Renal cortical epithelial cell (primary cell): ENCODE measurements at places on chromosomes 1 and 21.
A peak's percentile ranks its signal among the peaks of the same experiment; 100 is the strongest.

DNA sequence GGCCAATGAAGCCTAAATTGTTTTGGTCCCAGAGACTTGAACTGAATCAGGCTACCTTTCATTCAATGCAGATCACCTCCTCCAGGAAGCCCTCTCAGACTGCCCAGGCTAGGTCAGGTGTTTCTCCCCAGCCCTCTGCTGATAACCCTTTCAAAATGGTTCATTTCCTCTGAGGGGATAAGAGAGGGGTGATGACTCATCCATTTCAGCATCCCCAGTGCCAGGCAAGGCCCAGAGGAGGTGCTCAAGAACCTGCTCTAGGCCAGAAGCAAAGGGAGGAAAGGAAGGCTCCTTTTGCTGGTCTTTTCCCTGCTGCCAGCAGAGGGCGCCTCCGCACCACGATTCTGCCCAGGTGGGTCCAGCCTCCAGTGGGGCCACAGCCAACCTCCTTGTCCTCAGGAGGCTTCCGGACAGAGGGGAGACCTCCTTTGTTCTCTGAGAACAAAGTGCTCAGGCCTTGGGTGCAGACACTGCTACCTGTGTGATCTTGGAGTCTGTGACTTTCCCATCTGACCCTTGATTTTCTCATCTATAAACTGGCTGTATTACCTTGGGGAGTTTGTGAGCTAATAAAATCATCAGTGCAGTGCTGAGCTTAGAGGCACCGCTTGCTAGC, 45.3 kb upstream of the ARHGEF10L start:
- DNase-seq: peak; percentile 66

GRCh38 chr21:37159949-37160348, 86.9 kb downstream of the TTC3 start:
- no peak for DNase-seq

DNA sequence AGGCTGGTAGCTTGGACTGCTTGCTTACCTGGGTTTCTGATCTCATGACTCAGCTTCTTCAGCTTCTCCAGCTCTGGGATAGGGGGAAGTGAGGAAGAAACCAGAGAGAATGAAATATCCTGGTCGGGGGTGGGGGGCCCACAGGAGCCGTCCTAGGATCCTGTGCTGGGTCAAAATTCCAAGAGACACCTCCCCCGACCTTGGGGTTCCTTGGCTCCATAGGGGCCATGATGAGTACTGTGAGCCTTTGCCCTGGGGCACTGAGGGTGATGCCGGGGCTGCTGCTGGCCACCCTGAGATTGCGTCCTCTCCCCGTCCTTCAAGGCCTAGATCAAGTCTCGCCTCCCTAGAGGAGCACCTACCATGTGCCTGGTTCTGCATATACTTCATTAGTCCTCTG, 40.0 kb downstream of the MYOM3 start:
- DNase-seq: no peak

- no peak for DNase-seq
These were observed 26.0 kb downstream of the ROR1 start for GRCh38 chr1:63799820-63800219.

DNA sequence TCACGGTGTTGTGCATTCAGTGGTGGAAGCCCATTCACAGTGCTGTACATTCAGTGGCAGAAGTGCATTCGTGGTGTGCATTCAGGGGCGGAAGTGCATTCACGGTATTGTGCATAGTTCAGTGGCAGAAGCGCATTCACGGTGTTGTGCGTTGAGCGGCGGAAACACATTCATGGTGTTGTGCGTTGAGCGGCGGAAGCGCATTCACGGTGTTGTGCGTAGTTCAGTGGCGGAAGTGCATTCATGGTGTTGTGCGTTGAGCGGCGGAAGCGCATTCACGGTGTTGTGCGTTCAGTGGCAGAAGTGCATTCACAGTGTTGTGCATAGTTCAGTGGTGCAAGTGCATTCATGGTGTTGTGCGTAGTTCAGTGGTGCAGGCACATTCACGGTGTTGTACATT, 60.6 kb downstream of the PCNT start:
- DNase-seq: no peak

DNA sequence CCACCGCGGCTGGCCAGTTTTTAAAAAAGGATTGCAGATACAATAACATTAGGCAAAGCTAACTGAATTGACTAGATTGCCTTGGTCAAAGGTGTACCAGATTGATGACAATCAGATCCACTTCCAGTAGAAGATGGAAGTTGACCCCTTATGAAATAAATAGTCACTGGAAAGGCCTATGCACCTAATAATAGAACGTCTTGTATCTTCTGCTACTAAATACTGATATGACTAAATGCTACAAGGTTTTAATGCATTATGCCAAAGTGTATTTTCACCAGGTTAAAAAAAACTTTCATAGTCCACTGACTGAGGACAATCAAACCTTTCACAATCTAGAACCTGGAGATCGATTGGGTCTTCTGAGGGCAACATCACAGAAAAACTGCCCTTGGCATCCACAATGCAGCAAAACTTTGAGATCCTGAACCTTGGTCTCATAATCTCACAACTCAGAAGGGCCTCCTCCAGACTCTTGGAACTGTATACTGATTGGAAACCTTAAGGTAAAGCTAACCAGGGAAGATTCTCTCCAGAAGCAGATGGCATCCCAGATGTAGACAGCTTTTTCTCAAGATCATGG, 7.8 kb upstream of the RBBP5 start:
- DNase-seq: no peak

DNA sequence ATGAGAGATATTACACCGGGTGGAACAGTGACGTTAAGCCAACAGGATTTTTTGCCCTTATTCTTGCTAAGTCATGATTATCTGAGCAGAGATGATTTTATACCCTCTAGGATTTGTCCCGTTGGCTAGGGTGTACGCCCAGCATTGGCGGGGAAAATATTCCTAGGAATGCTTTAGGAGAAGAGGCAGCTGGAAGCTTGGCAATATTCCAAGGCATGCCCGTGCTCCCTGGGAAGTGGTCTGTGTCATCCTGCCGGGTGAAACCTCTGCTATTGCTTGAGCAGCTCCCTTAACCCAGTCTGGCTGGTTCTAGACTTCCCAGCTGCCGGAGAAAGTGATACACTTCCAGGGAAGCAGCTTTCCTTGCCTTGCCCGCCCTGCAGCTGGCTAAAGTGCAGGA, 16.2 kb downstream of the CHRNB2 start:
- no peak for DNase-seq

- no peak for DNase-seq
These were observed 505 bp downstream of the OLFML2B start for GRCh38 chr1:162023181-162023546.

DNA sequence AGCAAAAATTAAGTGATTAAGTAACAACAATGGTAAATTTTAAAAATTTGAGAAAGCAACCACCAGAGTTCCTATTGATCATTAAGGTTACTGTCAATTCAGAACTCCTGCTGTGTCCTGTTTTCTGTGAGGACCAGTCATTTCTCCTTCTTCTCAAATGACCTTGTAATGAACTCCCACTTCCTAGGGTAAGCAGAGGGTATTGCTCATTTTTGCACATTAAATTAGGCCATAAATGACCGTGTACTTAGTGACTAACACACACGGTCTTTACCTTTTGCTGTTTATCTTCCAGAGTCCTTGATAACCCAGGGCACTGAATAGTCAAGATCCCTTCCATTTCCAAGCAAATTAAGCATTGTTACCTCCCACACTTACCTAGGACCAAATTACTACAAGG, 227.5 kb upstream of the LYPLAL1 start:
- DNase-seq: peak; percentile 47

DNA sequence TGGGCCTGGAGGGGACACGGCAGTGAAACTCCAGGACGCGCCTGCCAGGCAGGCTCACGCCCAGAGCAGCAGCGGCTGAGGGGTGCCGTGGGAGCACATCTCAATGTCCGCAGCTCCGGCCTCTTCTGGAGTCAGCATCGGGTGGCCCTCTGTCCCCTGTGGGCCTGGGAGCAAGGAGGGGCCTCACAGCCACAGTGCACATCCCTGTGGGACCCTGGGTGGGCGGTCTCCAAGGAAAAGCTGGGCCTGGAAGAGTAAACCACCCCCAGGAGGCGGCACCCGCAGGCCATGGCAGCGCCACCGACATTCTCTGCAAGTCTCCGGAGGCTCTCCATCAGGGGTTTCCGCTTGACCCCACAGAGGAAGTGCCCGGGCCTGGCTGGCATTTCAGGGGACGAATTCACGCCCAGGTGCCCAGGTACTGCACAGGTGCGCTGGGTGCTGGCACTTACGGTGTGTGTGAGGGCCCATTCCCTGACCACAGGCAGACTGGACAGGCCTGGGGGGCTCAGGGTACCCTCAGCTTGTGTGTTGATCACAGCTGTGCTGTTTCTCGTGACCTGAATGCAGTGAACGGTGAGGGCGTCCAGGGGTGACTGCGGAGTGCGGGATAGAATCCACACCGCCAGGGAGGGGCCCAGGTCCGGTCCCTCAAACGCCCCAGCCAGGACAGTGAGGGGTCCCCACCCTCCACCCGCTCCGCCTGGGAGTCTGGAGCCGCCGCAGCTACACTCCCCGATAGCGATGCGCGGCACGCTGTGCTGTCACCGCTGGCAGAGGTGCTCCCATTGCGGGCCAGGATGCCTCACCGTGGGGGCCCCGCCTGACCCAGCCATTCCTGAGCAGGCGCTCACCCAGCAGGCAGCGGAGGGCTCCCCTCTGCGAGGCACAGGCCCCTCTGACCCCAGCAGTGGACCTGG, 16.6 kb upstream of the RNF223 start:
- DNase-seq: no peak

DNA sequence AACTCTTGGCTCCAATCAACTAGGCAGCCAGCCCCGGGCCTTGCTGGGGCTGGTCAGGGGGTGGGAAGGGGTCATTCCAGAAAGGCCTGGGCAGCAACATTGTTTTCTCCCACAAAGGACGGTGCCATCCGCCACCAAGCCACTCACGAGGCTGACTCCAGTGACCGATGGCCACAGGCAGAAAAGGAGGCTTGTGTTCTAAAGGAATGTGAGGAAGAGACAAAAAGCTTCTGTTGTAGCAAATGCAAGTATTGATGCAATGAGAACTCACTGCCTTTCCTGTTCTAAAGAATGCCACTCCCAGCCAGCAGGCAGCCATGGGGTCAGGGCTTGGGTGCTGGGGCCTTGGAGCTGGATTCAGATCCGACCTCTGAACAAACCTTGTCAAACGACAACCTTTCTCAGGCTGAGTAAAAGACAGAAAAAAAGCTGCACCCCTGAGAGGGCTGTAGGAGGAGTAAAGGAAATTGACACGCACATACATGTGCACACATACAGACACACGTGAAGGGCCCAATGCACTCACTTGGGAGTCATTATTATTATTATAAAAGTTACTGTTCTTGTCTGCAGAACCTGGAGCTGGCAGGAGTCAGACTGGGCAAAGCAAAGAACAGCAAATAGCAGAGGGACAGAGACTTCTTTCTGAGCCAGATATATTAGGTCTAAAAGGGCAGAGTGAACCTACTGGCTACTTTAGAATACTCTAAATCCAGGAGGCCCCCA, 13.9 kb upstream of the PRMT2 start:
- no peak for DNase-seq

- peak; percentile 81 for DNase-seq
These were observed 37.4 kb downstream of the GADD45A start for GRCh38 chr1:67722292-67722944.

- DNase-seq: no peak
These were observed 11.0 kb downstream of the TRAF5 start for GRCh38 chr1:211337430-211338223.

DNA sequence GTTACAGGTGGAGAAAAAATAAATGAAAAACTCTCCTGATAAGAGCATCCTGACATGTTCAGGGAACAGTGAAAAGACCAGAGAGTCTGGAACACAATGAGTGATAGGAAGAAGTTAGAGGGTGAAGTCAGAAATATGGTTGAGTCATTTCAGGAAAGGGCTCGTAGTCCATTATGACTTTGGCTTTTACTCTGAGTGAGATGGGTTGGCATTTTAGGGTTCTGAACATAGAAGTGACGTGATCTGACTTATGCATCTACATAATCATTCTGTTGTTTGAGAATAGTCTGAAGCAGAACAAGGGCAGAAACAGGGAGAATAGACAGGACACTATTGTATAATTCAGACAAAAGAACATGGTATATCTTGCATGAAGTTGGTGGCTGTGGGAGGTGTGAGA, 5.8 kb downstream of the HMCN1 start:
- DNase-seq: no peak

GRCh38 chr1:15094719-15095495, 58.6 kb upstream of the TMEM51 start:
- no peak for DNase-seq

- no peak for DNase-seq
These were observed 255.2 kb downstream of the COL11A1 start for GRCh38 chr1:102853136-102853535.

GRCh38 chr21:38848187-38848609, 42.5 kb downstream of the ETS2 start:
- no peak for DNase-seq

DNA sequence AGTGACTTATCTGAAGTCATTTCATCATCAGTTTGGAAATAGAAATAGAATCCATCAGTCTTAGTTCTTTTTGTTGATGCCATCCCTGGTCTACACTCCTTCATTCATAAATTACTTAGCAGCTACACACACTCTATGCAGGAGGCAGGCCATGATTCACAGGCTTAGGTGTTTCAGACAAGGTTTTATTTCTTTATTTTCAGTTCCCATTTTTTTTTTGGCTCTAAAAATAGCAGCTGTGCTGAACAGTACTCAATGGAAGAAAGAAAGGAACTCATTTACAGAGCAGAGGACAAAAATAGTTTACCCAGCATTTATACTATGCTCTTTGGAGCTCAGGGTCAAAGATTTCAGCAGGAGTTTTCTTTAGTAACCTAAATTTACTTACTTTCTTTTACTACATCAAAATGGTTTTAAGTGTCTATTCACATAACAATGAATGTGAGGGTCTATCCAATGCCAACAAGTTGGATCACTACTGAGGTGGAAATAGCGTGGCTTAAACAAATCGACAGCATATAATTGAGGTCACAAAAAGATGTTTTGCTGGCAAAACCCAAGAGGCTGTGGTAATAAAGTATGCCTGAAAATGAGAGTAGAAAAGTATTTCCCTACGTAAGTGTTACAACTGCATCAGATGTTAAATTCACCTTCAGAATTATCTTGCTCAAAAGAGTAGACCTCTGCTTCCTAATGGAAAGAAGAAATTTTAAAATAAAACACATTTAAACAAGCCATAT, 7.7 kb downstream of the KRTAP19-8 start:
- no peak for DNase-seq

- peak; percentile 14 for DNase-seq
These were observed 5.7 kb downstream of the SMG5 start for GRCh38 chr1:156276966-156277381.

DNA sequence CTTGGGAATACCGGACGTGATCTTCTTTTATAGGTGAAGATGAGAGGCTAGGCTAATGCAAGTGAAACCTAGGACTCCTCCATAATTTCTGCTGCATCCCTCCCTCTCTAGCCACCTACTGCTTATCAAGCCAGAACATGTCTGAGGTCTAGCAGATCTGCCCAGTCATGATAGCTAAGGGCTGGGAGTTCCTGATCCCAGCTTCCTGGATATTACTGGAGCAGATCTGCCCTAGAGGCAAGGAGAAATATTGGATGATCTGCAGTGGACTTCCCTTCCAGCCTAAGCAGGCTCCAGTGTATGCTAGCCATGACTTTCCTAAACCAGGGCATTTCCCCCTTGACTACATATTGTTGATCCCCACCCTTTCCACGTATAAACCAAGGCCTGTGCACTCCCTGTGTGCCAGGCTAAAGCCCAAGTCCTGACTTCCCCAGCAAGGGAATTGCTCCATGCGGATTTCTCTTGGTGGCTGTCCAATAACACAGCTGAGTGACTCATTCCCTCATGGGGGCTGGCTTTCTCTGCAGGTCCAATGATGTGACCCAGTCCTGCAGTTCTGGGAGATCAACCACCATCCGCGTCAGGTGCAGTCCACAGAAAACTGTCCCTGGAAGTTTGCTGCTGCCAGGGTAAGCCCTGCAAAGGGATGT, 15.5 kb upstream of the SARS1 start:
- DNase-seq: peak; percentile 89
